ENCODE measurements at places on chromosomes 6 and 20. TPM values are rescaled to one million over a fixed set of nuclear protein-coding genes. Genes with fewer than 3 reads are reported as not detected.

DNA sequence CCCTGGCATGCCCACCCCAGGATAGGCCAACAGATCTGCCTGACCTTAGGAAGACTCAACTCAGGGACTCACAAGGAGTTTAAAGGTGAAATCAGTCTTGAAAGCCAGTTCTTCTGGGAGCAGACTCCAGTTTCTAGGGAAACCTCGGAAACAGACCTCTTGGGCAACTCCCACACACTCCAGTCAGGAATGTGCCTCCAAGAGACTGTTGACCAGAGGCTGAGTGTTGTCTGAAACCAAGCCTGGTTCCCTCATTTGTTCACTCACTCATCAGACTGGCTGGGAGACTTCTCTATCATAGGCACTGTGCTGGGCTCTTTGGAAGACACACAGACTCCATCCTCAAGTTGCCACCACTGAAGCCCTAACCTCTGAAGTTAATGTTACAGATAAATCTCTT, 1.8 kb downstream of the TREM1 start:
- DNase-seq = no peak

- DNase-seq = no peak
Observed at GRCh38 chr6:110550353-110550752, 73.9 kb upstream of the SLC22A16 start.

- DNase-seq = peak; percentile 33
Observed at GRCh38 chr6:144912474-144912873, 627.3 kb downstream of the UTRN start.

- no peak for DNase-seq
Observed at GRCh38 chr6:137570393-137570792, 76.2 kb upstream of the OLIG3 start.

The EXOC2 gene
- total RNA-seq = 34.7 TPM

The FHL5 gene
- not detected for total RNA-seq

The BNIP5 gene
- total RNA-seq = not detected

The ABHD16B gene
- not detected for total RNA-seq

The CALHM6 gene
- not detected for total RNA-seq

The ACTL10 gene
- total RNA-seq = 15.2 TPM

The TBXT gene
- total RNA-seq = not detected

All from Caki2 (cell line).